ENCODE measurements at places on chromosomes 2 and 18. TPM values are rescaled to one million over a fixed set of nuclear protein-coding genes. Genes with fewer than 3 reads are reported as not detected.

Gene UBE2E3
- total RNA-seq, result 53.7 TPM

GRCh38 chr18:27762054-27762453, 414.9 kb downstream of the CDH2 start:
- DNase-seq, result no peak

DNA sequence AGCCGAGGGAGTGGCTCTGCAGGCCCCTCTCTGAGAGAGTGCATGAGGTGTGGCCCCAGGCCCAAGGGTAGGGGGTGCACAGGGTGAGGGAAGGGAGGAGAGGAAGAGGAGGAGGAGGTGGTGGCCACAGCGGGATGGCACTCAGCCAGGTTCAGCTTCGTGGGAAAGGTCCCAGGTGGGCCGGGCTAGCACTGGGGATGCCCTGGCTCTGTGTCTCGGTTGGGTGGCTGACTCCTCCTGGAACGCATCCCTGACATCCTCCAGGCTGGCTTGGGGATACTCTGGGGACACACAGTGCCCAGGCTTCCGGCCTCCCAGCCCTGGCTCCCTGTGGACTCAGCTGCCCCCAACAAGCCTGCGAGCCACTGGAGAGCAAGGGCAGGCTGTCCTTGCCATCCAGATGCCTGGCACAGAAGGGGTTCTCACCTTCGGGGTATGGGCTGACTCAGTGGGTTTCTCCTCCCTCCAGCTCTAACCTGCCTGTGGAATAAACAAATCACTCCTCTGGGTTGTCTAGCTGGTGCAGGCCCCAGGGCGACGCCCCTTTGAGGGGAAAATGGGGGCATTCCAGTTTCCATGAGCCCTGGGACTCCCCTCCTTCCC, 582 bp upstream of the ZAP70 start:
- DNase-seq, result no peak

Gene ABCG5
- not detected for total RNA-seq

DNA sequence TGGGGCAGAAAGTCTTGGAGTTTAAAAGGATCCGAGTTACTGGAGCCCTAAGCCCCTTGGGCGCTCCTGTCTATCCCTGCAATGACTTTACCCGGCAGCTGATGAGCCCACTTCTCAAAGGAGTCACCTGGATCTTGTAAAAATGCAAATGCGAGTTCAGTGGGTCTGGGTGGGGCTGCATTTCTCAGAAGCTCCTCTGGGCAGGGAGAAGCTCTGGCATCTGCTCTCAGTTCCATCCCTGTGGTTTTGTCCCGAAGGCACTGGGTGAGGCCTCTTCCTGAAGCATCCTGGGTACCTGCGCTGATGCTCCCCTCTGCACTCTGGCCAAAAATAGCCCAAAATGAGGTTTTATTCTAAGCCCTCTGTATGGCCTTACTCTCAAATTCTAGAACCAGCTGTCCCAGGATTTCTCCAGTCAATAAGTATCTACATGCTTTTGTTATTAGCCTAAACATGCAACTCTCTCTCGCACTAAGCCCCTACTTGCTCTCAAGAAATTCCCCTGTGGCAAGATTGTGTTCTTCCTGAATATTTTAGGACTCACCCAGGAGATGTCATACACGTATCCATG, 167.8 kb upstream of the APCDD1 start:
- no peak for DNase-seq

DNA sequence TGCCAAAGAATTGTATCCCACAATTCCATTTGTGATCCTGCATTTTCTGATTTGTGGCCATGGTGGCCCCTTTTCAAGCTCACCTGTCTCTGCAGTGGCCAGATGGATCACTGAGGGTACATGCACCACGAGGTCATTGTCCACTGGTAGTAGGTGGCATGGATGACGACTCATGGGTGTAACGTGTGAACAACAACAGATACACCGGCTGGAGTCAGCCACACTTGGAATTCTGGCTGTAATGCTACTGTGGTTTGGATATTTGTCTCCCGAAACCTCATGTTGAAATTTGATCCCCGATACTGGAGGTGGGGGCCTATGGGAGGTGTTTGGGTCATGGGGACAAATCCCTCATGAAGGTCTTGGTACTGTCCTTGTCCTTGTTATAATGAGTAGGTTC, 102.2 kb upstream of the TAF1B start:
- no peak for DNase-seq

DNA sequence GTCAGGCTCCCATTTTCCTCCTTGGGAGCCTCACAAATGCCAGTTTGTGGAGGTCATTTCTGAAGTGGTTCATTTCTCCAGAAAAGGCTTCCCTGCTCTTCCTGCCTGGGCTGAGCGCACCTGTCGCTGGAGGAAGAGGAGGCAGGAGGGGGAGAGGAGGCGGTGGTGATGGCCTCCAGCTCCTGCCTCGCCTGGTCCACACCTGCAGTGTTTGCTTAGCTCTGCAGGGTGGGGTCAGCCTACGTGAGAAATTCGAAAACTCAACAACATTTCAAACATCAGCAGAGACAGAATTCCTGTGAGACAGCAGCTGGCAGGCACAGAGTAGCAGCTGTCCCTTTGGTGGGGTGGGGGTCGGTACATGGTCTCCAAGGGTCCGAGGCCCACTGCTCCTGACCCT, 7.9 kb downstream of the IMPA2 start:
- DNase-seq, result no peak

Gene CAVIN2
- 73.6 TPM for total RNA-seq

- DNase-seq, result no peak
These were observed 7.8 kb upstream of the TRABD2A start for GRCh38 chr2:84888401-84889276.

Gene ANKRD23
- 3.0 TPM for total RNA-seq

Measured in left lung (tissue), 14 donors.